ENCODE measurements at places on chromosomes 12 and 14.

GRCh38 chr12:124719231-124719630, 144.4 kb downstream of the SCARB1 start:
- DNase-seq: no peak

- DNase-seq: no peak
Observed at GRCh38 chr12:81518638-81519037, 240.5 kb downstream of the PPFIA2 start.

GRCh38 chr12:43407816-43408645, 144.0 kb downstream of the ADAMTS20 start:
- no peak for DNase-seq

DNA sequence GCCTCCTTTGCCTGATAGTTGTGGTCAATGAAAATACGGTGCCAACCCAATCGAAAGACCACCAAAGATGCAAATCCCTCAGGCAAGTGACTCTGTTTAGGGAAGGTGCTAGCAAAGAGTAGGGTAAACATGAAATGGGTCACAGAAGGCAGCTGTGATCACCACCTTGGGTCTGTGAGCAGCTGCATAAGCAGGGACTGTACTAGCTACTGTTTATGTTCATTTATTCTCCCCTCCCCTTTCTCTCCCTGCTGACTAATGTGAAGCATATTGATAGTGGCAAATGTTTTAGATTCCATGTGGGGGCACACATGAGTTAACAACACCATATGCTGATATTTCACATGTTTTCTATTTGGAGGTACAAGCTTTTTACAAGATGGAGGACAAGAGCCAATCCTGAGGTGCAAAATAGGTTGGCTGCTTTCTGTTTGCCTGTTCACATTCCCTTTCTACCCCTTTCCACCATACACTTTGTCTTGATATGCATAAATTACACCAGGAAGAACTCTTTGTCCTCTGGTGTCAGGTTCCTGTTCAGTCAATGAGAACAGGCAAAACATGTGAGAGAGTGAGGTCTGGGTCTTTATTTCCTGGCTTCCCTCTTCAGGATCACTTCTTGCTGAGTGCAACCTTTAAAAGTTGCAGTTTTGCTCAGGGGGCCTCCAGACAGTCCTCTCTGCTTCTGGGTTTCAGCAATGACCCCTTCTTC, 71.1 kb downstream of the AVPR1A start:
- no peak for DNase-seq

- no peak for DNase-seq
Observed at GRCh38 chr14:55139141-55139540, 10.1 kb downstream of the LGALS3 start.

DNA sequence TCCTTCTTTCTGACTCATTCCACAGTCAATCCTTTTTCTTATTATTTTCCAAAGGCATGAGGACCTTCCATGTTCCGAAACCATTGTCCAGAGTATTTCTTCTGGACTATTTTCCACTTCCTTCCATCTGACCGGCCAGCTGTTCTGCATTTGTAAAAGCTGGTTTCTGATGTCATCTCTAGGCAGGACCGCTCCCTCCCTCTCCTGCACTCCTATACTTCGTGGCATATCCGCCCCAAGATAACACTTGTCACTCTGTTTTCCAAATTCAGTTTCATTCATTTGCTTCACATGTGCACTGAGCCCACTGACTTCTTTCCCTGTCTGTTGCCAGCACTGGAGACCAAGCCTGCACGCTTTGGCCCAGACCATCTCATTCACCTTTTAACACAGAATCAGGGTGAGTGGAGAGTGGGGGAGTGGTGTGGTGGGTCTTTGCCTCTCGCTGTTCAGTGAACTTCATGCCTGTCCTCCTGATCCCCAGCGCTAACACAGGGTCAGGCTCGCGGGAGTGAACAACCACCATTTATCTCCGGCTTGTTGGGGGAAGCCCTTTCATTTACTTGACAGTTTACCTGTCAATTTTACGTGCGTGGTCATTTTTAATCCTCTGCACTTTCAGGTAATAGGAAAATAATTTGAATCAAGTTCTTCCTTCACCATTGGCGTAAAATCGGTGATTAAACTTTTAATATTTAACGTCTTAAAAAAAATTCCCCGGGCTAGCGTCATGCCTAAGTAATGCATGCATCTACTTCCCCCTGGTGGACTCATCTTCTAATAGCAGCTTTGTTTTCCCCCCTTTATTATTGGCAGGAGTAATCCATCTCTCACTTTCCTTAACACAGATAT, 52.5 kb downstream of the C12orf75 start:
- DNase-seq: no peak

- DNase-seq: no peak
Observed at GRCh38 chr12:88951177-88951576, 370.9 kb upstream of the KITLG start.

- DNase-seq: no peak
Observed at GRCh38 chr12:56725723-56726102, 614 bp upstream of the NACA start.

- DNase-seq: no peak
Observed at GRCh38 chr14:81430235-81430634, 30.1 kb upstream of the STON2 start.

- DNase-seq: no peak
Observed at GRCh38 chr14:81331229-81332021, 68.7 kb downstream of the STON2 start.

DNA sequence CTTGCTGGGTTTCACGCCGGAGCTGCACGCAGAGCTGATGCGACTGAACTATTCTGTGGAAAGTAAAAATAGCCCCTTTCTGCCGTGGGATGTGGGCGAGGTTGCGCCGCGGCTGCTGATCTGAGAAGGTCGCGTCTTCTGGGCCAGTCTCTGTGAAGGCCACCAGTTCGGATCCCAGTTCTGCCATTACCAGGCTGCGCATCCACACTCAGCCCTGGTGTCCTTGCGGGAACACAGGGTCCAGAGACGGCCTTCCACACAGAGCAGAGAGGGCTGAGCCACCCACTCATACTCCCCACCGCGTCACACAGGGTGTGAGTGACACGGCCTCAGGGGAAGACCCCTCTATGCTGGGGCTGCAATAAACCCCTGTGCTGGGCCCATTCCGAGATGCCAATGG, 13.9 kb downstream of the GALNT9 start:
- no peak for DNase-seq

- no peak for DNase-seq
Observed at GRCh38 chr12:30515351-30515750, 180.3 kb downstream of the IPO8 start.

DNA sequence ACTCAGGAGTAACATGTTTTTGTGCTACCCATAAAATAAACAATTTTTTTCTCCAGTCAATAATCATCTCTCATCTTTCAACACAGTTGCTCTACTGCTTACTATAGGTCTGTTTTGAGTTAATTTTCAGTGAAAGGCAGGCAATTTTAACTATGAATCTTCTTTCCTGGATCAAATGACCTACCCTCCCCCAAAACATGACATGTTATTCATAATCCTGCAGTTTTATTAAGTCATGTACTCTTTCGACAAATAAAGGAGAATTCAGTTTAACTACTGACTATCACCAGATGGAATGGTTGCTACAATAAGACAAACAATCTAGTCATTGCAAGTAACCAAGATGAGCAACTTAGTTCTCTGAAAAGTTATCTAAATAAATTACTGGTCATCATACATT, 106.0 kb upstream of the FAR2 start:
- no peak for DNase-seq

DNA sequence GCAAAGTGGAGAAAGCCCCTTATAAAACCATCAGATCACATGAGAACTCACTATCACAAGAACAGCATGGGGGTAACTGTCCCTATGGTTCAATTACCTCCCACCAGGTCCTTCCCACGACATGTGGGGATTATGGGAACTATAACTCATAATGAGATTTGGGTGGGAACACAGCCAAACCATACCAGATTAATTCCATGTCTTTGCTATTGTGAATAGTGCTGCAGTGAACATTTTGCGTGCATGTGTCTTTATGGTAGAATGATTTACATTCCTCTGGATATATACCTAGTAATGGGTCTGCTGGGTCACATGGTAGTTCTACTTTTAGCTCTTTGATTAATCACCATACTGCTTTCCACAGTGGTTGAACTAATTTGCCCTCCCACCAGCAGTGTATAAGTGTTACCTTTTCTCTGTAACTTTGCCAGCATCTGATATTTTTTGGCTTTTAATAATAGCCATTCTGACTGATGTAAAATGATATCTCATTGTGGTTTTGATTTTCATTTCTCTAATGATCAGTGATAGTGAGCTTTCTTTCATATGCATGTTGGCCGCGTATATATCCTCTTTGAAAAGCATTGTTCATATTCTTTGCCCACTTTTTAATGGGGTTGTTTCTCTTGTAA, 29.7 kb upstream of the SAV1 start:
- DNase-seq: no peak

- DNase-seq: no peak
Observed at GRCh38 chr14:51954657-51955056, 34.7 kb upstream of the RTRAF start.
